ENCODE measurements at places on chromosomes 13 and 19.

DNA sequence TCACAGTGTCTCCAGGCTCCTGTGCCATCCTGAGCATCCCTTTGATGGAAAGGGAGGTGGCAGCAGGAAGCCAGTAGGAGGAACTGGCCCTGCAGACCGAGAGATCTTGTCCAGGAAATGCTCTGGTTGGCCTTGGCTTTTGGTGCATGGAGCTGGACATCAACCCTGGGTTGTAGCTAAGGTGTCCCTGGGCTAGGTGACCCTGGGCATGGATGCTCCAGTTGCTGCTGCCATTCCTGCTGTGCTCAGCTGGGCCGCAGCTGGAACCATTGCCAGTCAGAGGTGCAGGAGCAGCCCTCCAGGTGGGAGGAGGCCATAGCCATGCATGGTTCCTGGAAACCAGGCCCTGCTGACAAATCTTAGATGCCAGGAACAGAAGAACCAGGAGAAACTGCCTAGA, 67.5 kb downstream of the ZNF98 start:
- DNase-seq, result no peak

- DNase-seq, result no peak
Observed at GRCh38 chr19:48487948-48488347, 18.8 kb downstream of the CYTH2 start.

GRCh38 chr19:55640043-55640576, 692 bp upstream of the ZNF580 start:
- no peak for DNase-seq

- no peak for DNase-seq
Observed at GRCh38 chr19:45153339-45154063, 7.3 kb downstream of the NKPD1 start.

- DNase-seq, result no peak
Observed at GRCh38 chr13:50422181-50423148, 407.2 kb downstream of the KCNRG start.

GRCh38 chr19:40597329-40597838, 3.8 kb upstream of the LTBP4 start:
- DNase-seq, result no peak

DNA sequence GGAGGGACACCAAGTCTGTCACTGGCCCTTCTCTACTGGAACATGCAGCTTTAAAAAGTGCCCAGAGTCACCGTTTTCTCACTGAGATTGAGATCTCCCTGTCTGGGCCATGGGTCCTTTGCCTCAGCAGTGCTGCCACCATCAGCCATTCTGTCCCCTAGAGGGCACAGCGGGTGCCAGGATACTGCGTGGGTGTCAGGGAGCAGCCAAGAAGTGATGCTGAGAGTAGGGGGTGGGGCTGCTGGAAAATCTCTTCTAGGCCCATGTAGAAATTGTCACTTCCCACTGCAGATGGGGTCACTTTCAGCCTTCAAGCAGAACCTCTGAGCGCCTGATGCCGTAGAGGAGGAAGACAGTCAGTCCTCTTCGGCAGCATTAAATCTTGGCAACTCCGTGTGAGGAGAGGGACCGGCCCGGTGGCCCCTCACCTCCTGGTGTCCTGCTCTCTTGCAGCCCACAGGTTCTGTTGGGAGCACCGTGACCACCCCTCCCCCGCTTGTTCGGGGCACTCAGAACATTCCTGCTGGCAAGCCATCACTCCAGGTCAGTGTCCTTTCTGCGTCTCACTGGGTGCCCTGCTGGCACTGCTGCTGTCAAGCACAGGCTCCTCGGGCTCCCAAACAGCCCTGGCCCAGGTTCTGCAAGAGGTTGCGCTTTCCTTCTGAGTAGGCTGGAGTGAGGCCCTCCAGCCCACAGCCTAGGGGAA, 21.4 kb downstream of the TSSK6 start:
- DNase-seq, result no peak

DNA sequence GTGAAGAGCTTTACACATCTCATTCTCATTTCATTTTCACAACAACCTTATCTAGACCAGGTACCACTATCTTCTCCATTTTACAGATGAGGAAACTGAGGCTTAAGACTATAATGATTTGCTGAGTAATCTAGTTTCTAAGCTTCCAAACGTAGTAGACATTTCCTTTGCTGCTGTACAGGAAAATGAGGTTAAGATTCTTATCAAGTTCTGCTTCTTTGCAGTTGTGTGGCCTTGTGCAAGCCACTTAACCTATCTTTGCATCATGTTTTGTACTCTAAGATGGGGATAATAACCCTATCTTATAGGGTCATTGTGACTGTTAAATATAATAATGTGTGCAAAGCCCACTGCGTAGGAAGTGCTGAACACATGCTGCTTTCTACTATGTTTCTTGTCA, 307.9 kb downstream of the HS6ST3 start:
- DNase-seq, result no peak

GRCh38 chr13:96191367-96191766, 101.5 kb downstream of the HS6ST3 start:
- no peak for DNase-seq

- DNase-seq, result no peak
Observed at GRCh38 chr19:17658666-17659065, 29.5 kb downstream of the UNC13A start.

- no peak for DNase-seq
Observed at GRCh38 chr13:103351035-103351828, 285.0 kb upstream of the SLC10A2 start.

- DNase-seq, result no peak
Observed at GRCh38 chr13:36549755-36550154, 117.5 kb downstream of the CCNA1 start.

DNA sequence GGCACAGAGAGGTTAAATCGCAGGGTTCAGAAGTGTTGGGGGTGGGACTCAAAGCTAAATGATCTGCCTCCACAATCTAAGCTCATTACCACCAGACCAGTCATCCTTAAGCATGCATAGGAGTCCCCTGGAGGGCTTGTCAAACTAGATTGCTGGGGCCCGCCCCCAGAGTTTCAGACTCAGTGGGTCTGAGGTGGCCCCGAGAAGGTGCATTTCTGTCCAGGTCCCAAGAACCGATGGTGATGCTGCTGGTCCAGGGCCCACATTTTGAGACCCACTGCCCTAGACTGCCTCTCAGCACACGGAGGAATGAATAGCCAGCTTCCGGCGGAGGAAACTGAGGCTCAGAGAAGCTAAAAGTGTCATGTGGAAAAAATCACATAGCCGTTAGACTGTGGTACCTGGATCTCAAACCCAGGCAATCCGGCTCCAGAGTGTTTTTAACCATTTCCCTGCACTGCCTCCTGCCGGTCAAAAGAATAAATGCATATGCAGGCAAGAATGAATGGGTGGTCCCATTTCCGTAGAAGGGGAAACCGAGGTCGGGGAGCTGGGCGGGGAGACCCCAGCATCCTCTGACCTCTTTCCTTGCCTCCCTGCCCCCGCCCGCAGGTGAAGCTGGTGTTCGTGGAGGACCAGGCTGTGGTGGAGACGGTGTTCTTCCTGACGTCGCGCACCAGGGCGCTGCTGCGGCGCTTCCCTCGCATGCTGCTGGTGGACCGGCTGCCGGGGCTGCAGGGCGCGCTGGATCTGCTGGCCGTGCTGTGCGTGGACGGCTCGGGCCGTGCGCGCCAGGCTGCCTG, 23.8 kb downstream of the ZSWIM9 start:
- DNase-seq, result no peak

GRCh38 chr13:113903912-113904311, 40.0 kb upstream of the GAS6 start:
- no peak for DNase-seq

DNA sequence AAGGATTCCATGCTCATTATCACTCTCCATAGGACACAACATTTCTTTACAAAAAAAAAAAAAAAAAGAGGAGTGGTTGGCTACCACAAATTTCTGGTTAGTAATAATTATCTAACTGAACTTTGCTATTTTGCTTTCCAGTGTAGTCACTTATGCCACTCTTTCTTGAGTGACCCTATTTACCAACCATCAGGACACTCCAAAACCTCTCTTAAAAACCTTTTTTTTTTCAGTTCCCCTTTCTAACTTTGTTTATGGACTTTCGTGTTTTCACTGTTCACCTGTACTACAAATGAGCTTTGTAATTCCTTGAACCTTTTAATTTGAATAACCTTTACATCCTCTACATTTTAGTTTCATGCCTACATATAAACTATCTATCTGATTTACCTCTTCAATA, 686.5 kb upstream of the PCDH9 start:
- no peak for DNase-seq

GRCh38 chr19:17504456-17504855, 7.0 kb upstream of the PGLS start:
- no peak for DNase-seq

- no peak for DNase-seq
Observed at GRCh38 chr13:28440774-28441504, 54.0 kb downstream of the FLT1 start.

DNA sequence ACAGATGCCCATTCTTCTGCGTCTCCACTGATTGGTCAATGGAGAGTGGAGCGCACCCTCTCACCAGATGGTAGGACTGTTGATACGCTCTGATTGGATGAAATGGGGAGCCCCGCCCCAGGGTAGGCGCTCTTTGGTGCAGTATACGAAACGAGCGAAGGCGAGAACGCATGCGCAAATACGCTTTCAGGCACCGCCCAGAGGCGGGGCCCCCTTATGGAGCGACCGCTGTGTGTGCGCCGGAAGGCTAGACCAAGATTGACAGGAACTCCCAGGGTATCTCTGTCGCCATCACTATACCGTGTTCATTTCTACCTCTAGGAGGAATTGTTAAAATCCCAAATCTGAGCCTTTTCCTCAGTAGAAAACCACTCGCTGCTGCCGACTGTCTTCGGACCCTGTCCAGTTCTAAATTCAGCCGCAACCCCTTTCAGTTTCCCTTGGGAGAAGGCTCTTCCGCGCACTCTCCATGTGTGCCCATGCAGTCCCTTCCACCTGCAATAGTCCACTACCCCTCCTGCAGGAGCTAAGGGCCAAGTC, 720 bp upstream of the HNRNPL start:
- no peak for DNase-seq

DNA sequence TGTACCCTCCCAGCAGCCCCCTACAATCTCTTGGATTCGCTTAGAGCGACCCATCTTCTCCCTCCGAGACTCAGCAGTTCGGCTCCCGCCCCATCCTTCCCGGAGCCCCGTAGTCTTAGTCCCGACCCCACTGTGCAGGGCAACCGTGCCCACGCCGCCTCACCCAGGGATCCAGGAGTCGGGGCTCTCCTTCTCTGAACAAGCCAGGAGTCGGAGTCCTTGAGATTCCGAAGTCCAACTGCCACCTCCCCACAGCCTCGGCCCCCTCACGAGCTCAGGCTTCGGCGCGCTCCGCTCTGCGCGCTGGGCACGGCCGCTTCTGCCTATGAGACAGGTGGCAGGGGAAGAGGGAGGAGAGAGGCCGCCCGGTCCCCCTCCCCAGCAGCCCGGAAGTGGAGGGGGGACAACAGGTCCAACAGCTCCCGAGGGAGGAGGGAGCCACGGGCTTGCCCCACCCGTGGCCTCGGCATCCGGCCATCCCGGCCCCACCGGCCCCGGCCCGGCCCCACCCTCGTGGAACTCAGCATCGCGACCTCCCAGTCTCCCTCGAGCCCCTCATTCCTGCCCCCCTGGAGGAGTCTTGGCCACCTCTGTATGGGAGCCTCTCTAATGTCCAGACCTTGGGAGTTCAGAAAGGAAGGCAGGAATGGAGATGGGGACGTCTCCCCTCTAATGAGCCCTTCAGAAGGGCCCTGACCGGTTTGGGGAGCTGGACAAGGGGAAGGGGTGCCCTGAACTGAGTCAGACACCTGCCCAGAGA, at the start of gene PHLDB3:
TSS of gene PHLDB3 (minus strand) at position 321 of the 760 bp plus-strand sequence. CDS start 628 bp downstream, outside the sequence.
- DNase-seq, result no peak

- no peak for DNase-seq
Observed at GRCh38 chr19:56732976-56733375, 61.4 kb upstream of the ZNF835 start.

GRCh38 chr19:21317821-21318220, 11.4 kb downstream of the ZNF708 start:
- DNase-seq, result no peak

DNA sequence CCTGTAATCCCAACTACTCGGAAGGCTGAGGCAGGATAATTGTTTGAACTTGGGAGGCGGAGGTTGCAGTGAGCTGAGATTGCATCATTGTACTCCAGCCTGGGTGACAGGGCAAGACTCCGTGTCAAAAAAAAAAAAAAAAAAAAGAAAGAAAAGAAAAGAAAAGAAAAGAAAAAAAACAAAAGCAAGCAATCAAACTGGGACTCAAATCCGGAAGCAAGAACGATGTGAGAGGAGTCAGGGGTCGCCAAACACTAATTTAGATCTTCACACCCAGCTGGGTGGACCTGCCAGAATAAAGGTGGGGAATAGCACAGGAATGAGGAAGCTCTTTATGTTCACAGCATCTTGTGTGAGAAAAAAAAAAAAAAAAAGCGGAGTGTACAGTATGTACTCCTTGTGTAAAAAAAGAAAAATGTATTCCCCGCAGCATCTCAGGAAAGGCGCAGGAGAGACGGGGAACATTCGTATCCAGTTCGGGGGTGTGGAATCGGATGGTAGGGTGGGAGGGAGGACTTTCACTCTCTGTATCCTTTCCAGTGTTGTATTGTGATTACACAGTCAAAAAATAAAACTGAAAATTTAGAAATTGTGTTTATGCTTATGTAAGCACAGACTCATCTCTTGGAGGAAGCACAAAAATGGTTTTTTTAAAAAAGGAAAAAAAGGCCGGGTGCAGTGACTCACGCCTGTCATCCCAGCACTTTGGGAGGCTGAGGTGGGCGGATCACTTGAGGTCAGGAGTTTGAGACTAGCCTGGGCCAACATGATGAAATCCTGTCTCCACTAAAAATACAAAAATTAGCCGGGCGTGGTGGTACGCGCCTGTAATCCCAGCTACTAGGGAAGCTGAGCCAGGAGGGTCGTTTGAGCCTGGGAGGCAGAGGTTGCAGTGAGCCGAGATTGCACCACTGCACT, 7.6 kb downstream of the DNAJB1 start:
- DNase-seq, result no peak
